ENCODE measurements at places on chromosomes 7 and 10.

DNA sequence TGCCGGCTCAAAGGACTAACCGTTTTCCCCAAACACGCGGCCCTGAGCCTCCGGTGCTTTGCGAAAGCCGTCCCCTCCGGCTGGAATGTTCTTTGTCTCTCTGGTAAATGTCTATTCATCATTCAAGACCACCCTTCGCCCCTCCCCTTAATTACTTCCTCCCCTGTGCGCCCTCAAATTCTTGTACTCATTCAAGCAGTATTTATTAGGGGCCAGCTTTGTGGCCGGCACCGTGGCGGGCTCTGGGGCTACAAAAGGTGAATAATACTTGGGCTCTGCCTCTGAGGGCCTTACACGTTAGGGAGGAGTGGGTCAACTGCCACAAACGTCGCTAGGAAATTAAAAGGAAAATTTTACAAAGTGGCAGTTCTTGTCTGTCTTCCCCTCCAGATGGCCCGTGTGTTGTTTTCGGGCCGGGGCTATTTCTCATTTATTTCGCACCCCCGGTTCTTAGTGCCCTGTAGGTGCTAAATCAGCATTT, 1.5 kb upstream of the MEST start:
- peaks cover 67% of the 10 kb centered on the region for H3K27me3 ChIP-seq
- no peak for DNase-seq
- H3K36me3 ChIP-seq: no peaks in the 10 kb centered on the region
- H3K4me1 ChIP-seq: peaks cover 37% of the 10 kb centered on the region
- no peak overlapping the region for H3K27ac ChIP-seq
- no peak overlapping the region for H3K4me3 ChIP-seq

DNA sequence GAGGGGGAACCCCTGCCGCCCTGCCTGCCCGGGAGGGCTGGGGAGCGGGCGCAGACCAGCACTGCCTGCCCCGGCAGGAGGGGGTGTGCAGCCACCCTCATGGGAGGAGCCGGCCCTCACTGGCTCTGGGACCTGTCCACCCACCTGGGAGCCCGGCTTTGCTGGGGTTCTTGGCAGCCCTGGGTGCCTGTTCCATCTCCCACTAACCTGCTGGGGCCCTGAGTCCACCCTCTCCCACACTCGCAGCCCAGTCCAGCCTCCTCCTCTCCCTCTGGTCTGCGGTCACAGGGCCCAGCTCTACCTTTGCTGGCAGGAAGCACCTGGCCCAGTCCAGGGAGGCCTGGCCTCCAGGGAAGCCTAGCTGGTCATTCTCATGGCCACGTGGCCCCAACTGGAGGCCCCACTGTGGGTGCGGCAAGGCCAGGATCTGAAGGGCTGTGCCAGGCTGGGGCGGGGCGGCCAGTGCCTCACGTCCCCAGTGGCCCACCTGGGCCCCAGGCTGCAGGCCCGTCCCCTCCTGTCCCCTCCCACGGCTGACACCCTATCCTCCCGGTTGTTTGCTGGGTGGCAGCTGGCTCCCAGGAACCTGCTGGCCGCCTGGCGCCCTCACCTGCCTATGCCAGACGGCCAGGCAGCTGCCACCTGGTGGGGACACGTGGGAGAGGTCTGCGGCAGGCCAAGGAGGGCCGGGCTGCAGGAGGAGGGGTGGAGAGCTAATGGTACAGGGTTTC, at the start of gene TMEM184A:
TMEM184A (minus strand) TSS at position 393 of the 731 bp plus-strand sequence. CDS start 721 bp downstream, outside the sequence.
- H3K4me1 ChIP-seq: no peaks in the 10 kb centered on the region
- H3K36me3 ChIP-seq: no peaks in the 10 kb centered on the region
- peak; percentile 49 for DNase-seq
- H3K4me3 ChIP-seq: no peak within 1 kb of the TSS

- no peak overlapping the region for H3K27ac ChIP-seq
- H3K36me3 ChIP-seq: no peaks in the 10 kb centered on the region
- H3K4me1 ChIP-seq: peaks cover 38% of the 10 kb centered on the region
- no peak for DNase-seq
These were observed 803 bp downstream of the GOLGA7B start for GRCh38 chr10:97850446-97850845.

GRCh38 chr10:15545266-15545665, 174.2 kb upstream of the FAM171A1 start:
- H3K36me3 ChIP-seq: peaks cover 1% of the 10 kb centered on the region
- H3K27me3 ChIP-seq: peaks cover 6% of the 10 kb centered on the region
- H3K27ac ChIP-seq: no peak overlapping the region
- no peak for DNase-seq
- no peaks in the 10 kb centered on the region for H3K4me1 ChIP-seq

DNA sequence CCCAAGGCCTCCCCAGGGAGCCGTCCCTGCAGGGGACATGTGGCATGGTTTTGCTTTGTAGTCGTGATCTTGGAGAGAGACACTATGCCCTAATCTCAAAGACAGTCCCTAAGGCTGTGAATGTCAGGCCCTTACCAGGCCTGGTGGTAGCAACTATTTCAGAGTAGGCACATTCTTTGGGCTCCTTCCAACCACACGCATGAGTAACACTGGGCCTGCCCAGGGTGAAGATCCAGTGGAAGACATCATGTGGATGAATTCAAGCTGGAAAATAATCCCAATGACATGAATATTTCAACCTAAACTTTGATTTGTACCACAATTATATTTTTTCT, 39.5 kb upstream of the INSIG1 start:
- no peak for DNase-seq
- H3K4me1 ChIP-seq: peaks cover 16% of the 10 kb centered on the region
- H3K36me3 ChIP-seq: no peaks in the 10 kb centered on the region
- H3K27ac ChIP-seq: no peak overlapping the region
- peaks cover 12% of the 10 kb centered on the region for H3K27me3 ChIP-seq

GRCh38 chr7:112806156-112806555, 16.0 kb upstream of the TMEM168 start:
- H3K36me3 ChIP-seq: no peaks in the 10 kb centered on the region
- H3K4me3 ChIP-seq: no peak overlapping the region
- no peaks in the 10 kb centered on the region for H3K4me1 ChIP-seq
- H3K27ac ChIP-seq: no peak overlapping the region
- no peak for DNase-seq

DNA sequence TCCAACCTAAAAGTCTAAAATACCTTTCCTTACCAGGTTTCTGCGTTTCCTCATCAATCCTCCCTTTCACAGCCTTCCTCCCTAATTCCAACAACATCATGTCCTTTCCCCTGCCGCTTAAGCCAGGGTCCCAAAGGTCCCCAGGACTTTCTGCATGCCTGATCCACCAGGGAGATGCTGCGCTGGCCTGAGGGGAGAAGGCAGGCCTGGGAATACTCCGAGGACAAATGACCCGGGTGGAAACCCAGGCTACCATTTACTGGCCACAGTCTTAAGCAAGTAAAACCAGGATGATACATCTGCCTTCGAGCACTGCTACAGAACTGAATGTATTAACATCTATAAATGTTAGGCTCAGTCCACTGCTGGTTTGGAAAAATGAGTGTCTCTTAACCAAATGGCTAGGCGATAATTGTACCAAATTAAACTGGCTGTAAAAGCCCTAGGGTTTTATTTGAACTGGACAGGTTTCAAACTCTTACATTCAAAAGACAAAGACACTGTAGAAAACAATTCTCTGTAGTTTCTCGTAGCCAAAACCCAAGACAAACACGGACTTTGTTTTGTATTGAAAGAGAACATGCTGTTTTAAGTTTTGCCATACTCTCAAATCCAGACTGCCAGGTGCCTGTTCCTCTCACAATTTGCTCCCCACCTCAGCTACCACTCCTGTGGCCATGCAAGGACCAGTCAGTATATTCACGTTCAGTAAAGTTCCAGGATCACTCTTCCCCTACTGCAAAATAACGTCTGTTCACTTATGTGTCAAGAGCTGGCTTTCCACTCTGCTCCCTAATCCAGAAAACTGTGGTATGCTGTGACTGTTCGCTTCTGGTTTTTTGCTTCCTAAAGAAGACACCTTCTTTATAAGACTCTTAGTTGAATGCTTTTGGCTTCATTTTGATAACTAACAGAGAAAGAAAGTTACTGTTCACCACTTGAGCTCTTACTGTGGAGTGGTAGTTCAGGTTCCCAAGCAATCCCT, 145.7 kb downstream of the RNF216 start:
- no peak for DNase-seq
- H3K4me3 ChIP-seq: no peak overlapping the region
- H3K36me3 ChIP-seq: no peaks in the 10 kb centered on the region
- H3K27me3 ChIP-seq: no peaks in the 10 kb centered on the region

DNA sequence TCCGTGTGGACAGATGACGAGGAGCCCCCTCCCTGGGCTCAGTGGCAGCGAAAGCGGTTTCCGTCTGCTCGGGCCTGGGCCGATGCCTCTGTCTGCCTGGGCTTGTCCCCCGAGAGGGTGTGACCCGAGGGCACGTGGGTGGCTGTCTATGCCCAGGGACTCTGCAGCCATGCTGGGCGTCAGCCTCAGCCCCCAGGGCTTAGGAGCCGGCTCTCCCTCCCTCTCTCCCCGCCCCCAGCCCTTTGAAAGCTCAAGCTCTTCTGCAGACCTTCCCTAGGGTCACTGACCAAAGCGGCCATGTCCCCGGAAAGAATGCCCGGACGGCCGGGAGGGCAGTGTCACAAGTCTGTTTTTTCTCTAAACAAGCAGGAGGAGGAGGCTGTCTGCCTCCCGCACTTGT, 7.1 kb downstream of the MICALL2 start:
- H3K27ac ChIP-seq: no peak overlapping the region
- H3K4me3 ChIP-seq: no peak overlapping the region
- no peaks in the 10 kb centered on the region for H3K27me3 ChIP-seq
- no peak for DNase-seq

GRCh38 chr10:107413971-107414370, 249.5 kb upstream of the SORCS1 start:
- no peak overlapping the region for H3K4me3 ChIP-seq
- H3K27ac ChIP-seq: no peak overlapping the region
- no peaks in the 10 kb centered on the region for H3K4me1 ChIP-seq
- no peaks in the 10 kb centered on the region for H3K36me3 ChIP-seq

DNA sequence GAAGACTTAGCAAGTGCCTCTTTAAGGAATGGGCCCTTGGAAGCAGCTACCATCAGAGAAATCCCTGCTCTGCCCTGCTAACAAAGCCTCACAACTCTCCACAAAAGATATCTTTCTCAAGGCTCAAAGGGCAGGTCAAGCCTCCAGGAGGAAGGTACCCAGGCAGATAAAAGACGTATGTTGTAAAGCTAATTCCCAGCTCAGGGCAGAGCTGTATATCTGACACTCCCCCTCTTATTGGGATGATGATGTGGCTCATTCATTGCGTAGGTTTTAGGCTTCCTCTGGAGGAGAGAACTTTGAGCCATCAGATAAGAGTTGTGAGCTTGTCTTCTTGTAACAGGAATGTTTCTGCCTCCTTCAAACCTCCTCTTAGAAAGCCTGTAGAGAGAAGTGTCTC, 145.4 kb downstream of the CALN1 start:
- DNase-seq: no peak
- H3K4me1 ChIP-seq: no peaks in the 10 kb centered on the region
- H3K27ac ChIP-seq: no peak overlapping the region
- no peak overlapping the region for H3K4me3 ChIP-seq
- H3K27me3 ChIP-seq: no peaks in the 10 kb centered on the region

GRCh38 chr10:60377955-60378354, 11.7 kb downstream of the ANK3 start:
- no peaks in the 10 kb centered on the region for H3K27me3 ChIP-seq
- no peak for DNase-seq
- H3K36me3 ChIP-seq: no peaks in the 10 kb centered on the region
- H3K4me3 ChIP-seq: no peak overlapping the region
- no peak overlapping the region for H3K27ac ChIP-seq

GRCh38 chr10:33094263-33095051, 136.4 kb upstream of the ITGB1 start:
- H3K27ac ChIP-seq: no peak overlapping the region
- H3K27me3 ChIP-seq: peaks cover 6% of the 10 kb centered on the region
- peaks cover 16% of the 10 kb centered on the region for H3K4me1 ChIP-seq
- no peak for DNase-seq
- peaks cover 14% of the 10 kb centered on the region for H3K36me3 ChIP-seq
- H3K4me3 ChIP-seq: no peak overlapping the region

DNA sequence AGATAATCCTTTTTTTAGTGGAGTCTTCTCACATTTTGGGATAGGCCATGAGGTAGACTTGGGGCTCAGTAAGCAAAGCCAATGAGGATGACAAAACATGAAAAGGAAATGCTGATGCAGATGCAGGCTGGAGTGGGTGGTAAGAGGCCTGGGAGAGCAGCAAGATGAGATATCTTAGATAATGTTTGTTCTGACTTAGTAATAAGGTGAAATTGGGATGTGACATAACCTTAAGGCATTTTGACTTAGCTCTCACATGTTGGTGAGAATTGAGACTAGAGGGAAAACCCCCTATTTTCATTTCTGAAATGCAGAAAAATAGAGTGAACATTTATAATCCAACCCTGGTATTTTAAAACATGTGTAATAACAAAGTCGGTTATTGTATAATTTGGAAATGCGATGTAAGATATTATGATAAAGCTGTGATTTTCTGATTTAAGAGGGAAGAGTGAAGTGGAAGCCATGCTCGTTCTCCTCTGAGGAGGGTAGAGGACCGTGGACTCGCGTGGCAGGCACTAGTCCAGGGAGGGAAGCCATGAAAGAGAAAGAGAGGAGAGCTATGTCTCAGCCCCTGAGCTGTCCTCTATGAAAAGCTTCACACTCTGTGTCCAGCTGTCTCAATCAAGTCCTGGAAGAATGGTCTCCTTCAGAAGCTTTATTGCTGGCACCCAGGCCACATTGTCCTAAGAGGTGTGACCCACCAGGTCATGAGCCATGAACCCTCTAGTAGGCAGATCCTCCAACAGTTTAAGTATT, 57.3 kb downstream of the ST7 start:
- H3K4me3 ChIP-seq: peak overlapping the region; percentile 36
- peak overlapping the region; percentile 14 for H3K27ac ChIP-seq
- peaks cover 83% of the 10 kb centered on the region for H3K4me1 ChIP-seq
- H3K27me3 ChIP-seq: no peaks in the 10 kb centered on the region

- no peak overlapping the region for H3K4me3 ChIP-seq
- H3K27me3 ChIP-seq: no peaks in the 10 kb centered on the region
- DNase-seq: no peak
- H3K4me1 ChIP-seq: no peaks in the 10 kb centered on the region
- H3K27ac ChIP-seq: no peak overlapping the region
These were observed 905.5 kb downstream of the CNTNAP2 start for GRCh38 chr7:147022056-147022455.

DNA sequence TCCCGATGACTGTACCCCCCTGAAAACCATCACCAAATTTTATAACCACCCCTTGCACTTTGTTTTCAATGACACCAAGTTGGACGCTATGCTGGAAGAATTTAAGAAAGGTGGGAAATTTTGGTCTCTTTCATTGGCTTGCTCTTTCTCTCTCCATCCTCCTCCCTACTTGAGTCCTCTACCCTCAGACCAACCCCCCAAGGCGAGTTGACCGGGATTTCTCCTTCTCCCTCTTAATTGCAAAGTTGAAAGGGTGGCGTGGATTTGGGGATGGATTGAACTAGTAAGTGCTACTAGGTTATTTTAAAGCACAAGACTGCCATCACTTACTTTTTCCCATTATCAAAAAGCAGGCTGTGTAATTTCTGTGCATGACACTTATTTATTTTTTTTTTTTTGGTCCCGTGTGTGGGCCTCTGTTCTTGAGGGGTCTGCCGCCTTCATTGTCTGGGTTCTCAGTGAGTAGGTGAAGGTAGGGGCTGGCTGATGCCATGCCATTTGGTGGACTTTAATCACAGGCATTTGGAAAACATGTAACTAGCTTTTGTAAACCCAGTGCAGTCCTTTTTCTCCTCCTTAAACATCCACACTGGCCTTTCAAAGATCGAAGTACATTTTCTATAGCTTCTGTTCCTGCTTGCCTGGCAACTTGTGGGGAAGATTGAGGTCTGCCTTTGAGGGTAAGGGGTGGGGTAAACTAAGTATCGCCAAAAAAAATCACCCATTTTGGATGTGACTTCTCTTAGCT, 2.1 kb downstream of the CNNM2 start:
- H3K4me1 ChIP-seq: peaks cover 64% of the 10 kb centered on the region
- peaks cover 7% of the 10 kb centered on the region for H3K27me3 ChIP-seq
- no peak for DNase-seq
- peak overlapping the region; percentile 6 for H3K27ac ChIP-seq

Data from activated T-cell treated with anti-CD3 and anti-CD28 coated beads, Interleukin-2, amount 50 U/mL, for 72 hours (primary cell).